ENCODE measurements at places on chromosomes 13 and 19.

DNA sequence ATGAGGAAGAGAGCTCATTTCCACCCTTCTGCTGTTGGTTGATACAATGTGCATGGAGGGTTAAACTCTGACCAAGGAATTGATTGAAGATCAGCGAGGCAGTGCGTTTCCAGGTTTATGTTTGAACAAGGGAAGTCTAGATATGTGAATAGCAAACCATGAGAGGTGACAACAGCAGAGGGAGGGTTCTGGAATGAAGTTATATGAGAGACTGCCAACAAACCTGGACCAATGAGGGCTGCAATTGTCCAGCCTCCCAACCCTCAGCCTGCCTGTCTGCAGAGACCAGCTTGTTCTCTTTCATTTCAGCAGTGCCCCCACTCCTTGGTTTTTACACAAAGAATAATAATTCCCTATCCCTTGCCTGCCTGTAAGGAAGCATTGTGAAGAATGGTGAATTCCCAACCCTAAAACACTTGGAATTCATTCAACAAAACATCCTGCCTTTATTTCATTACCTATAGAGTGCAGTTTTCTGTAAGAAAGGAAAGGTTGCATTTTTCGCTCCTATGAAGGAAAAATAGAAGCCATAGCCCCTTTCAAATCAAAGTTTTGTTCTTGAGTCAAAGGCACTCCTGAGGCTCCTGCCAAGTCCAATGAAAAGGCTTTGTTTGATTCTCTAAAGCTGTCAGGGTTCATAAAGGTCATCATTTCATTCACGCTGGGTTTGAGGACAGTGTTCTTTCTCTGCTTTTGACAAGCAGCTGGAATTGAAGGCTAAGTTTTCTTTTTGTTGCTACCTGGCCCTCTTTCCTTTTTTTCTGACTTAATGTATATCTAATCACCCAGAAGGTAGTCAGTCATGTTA, 53.6 kb upstream of the ABCC4 start:
- DNase-seq: no peak

DNA sequence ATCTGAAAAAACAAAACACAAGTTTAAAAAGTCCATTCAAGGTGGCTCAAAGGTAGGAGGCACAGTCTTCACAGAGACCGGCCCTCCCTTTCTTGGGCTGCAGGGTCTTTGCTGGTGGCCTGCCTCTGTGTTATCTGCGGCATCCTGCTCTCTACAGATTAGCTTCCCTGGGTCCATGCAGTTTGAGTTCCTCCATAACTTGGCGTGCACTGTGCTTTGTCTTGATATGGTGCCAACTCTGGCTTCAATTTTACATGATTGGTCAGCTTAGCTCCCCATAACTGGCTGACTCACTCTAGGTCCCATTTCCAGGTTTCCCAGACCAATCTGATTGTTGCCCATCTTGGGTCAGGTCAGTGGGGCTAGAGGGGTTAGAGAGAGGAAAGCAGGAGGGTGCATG, 41.8 kb downstream of the TPT1 start:
- no peak for DNase-seq

DNA sequence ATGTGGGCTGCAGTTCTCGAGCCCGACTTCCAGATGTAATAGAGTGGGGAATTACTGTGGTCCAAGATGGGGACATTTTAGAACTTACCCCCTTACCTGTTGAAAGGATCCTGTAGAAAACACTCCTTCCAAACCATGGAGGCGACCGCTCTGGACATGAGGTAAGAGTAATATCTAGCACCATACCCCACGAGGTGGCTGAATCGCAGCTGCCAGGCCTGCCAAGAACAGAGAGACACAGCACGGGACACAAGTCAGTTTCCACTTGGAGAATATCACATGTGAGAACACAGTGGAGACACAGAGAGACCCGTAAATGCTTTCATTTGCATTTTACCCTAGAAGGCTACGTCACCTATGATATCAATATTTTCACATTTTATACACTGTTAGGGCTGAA, 129.2 kb downstream of the MIPEP start:
- no peak for DNase-seq

DNA sequence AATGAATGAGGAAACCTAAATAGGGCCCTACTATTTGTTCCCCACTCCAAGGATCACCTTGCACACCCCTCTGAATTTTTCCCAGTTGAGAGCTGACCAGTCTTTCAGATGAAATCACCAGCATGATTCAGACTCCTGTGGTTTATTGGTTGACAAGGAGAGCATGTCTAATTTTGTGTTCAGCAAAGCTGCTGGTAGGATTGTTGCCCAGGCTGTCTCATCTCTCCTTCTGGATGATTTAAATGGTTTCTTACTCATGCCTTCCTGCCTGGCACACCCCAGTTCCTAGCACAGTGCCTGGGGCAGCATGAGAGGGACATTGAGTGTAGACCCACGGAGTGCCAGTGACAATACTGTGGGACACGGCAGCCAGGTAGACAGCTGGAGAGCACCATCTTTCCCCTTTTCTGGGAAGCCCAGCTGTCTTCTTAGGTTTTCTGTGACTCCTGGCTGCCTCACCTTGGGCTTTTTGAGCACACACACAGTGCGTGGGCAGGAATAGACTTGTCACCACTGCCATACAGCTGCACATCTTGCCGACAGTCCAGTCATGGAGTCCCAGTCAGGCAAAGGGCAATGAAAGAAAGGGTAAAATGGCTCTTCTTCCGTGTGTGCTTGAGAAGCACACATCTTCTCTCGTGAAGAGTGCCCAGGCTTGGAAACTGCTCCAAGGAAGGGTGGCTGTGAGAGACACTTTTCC, 12.3 kb downstream of the FGF9 start:
- DNase-seq: peak; percentile 89

DNA sequence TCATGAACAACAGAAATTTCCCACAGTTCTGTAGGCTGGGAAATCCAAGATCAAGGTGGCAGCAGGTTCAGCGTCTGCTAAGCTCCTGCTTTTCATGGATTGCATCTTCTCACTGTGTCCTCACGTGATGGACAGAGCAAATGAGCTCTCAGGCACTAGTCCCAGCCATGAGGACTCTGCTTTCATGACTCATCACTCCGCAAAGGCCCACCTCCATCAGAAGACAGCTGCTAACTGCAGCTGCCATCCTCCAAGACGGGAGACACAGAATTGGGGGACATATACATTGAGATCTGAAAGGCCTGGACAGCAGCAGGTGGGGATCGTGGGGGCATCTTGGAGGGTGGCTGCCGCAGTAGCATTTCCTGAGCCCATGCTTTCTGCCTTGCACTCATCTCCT, 44.4 kb upstream of the SPATA13 start:
- peak; percentile 23 for DNase-seq

- no peak for DNase-seq
Observed at GRCh38 chr13:31968473-31968872, 63.1 kb upstream of the FRY start.

DNA sequence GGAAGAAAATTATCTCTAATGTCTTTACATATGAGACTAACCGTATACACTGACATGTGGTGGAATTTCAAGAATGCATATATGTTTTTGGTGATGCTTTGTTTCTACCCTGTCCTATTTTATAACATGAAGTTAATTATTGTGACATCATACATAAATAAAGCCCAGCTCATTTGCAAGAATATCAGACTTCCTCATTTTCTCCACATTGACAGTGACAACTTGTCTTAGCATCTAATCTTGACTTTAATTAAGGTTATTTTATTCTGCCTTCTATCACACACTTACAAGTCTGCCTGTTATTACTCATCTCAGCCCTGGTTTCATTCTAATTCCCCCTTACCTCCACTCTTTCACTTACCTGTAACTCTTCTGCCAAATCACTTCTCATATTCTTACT, 140.6 kb upstream of the STARD13 start:
- no peak for DNase-seq

DNA sequence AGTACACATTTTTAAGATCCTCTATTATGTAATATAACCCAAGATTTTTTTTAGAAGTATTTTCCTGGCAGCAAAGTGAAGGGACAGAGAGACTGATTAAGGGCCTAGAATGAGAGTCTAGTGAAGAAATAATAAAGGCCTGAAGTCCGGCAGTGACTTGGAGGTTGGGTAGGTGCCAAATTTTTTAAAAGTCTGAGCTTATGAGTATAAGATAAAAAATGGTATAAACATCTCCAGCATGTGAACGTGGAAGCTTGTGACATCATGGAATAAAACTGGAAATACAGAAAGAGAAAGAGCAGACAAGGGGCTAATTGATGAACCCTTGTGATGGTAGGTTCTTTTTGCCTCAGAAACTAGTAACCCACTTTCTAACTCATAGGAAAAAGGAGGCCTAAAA, 174.6 kb downstream of the SUCLA2 start:
- DNase-seq: no peak

DNA sequence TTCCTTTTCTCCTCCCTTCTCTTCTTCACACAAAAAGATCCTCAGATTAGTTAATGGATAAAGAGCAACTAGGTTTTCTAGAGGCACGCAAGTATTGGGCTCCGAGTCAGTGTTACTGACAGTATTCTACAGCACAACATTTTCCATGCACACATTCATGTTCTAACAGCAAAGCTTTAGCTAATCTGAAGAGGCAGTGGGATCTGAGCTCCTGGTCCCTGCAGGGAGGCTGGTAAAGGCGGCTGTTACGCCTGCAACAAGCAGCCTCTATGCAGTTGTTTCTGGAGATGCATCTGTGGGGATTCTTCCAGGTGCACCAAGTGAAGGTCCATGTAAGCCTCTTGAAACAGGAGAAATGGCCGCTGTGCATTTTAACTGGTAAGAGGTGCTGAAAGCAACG, 143.8 kb downstream of the EFNB2 start:
- DNase-seq: no peak

DNA sequence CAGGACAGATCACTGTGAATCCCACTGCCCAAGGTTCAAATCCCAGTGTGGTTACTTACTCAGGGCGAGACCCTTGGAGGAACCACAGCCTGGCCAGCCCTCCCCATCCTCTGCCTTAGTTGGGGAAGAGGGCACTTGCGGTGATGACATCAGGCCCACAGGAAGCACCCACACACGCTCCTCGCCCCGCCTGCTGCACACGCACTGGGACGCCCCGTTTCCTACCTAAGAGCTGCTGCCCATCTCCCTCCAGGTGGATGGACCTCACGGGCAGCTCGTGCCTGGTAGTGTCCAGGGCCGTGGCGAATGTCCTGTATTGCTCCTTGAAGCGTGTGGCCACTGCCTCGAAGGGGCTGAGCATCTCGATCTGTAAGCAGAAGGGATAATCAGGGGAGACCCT, 19.6 kb downstream of the HAUS8 start:
- no peak for DNase-seq

GRCh38 chr19:40756502-40757110, 5.6 kb downstream of the SNRPA start:
- no peak for DNase-seq

GRCh38 chr13:46551410-46552302, 1.3 kb upstream of the LRCH1 start:
- peak; percentile 74 for DNase-seq

- no peak for DNase-seq
Observed at GRCh38 chr13:107493266-107493665, 722.1 kb downstream of the LIG4 start.

- DNase-seq: no peak
Observed at GRCh38 chr13:100657881-100658315, 16.7 kb downstream of the TMTC4 start.

DNA sequence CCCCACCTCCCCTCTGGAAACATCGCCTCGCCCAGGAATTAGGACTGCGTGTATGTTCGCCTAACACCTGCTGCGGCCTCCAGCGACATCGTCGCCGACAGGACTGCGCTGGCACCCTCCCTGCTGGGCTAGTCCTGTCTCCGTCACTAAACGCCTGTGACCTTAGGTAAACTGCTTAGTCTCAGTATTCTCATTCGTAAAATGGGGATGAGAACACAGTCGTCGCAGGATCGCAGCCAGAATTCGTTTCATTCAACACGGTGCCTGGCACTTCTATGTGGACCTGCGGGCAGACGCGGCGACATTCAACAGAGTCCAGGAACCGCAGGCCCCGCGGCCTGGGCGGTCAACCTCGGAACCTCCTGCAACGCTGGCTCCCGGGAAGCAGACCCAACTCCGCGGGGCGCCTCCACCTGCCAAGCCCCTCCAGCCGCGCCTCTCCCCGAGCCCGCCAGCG, 485 bp downstream of the CRYL1 start:
- no peak for DNase-seq

- no peak for DNase-seq
Observed at GRCh38 chr13:92901739-92902138, 324.9 kb upstream of the GPC6 start.

GRCh38 chr19:18450931-18451836, 13.3 kb upstream of the ISYNA1 start:
- peak; percentile 78 for DNase-seq

DNA sequence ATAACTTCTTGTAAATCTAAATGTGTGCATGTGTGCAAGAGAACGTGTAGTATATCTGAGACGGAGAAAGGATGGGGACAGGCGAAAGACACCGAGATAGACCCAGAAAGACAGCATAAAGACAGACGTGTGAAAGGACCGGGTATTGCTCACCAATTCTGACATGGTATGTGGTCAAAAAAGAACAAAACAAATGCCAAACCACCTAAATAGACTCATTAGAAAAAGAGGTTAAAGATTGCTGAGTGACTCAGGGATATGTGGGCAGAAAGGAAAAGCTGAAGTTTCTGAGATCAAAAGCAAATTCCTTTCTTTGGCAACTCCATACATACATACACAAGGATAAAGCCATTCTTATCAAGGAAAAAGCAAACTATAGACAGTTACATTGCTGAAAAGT, 179.7 kb upstream of the TSC22D1 start:
- DNase-seq: peak; percentile 61

DNA sequence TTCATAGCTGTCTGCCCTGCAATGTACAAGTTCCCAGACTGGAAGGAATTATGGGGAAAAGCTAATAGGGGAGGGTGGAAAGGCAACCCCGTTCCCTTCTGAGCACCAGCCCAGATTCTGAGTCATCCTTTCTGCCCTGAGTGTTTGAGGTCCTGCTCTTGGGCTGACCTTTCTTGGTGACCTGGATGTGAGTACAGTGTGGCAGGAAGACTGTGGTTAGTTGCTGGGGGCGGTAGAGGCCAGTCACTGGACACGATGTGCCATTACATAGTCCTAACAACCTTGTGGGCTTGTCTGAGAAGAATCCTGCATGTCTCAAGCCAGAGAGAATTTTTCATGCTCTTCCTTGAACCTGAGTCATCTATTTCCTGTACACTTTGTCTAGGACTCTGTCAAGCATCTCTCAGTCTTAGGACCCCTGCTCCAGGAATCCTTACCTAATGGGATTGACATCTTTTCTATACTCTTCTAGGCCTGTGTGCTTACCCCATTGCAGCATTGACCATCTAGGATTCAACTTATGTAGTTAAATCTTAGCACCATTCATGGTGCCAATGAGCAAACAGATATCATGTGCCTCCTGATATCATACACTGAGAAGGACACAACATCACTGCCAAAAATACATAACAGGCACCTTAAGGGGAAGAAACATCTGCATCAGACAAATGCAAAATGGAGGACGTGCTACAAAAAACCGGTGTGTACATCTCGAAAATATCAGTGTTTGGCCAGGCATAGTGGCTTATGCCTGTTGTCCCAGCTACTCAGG, 8.1 kb upstream of the ANGPTL4 start:
- peak; percentile 86 for DNase-seq

DNA sequence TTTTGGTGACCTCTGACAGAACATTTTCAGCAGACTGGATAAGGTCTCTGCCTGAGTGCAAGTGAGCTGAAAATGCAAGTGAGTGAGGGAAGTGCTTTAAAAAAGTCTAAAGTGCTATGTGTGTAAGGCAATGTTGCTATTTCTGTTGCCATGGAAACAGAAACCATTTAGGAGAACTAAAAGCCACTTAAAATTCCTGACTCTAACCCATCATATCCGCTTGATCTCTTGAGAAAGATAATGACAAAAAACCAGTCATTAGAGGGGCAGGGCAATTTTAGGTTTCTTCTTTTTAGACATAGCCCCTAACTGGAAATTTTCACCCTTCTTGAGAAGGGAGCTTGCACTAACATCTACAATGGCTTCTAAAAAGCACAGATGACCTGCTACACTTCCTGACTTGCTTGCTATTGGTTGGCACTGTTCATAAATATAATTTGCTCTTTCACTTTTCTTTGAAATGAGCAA, at the start of gene CYSLTR2:
Gene CYSLTR2 (plus strand): TSS at position 458 of the 468 bp plus-strand sequence. CDS start 52,889 bp downstream, outside the sequence.
- DNase-seq: no peak
